Neural crest cell (in vitro differentiated cells): ENCODE measurements at places on chromosomes 4 and X. TPM values are rescaled to one million over a fixed set of nuclear protein-coding genes. Genes with fewer than 3 reads are reported as not detected.
A peak's percentile ranks its signal among the peaks of the same experiment; 100 is the strongest.

DNA sequence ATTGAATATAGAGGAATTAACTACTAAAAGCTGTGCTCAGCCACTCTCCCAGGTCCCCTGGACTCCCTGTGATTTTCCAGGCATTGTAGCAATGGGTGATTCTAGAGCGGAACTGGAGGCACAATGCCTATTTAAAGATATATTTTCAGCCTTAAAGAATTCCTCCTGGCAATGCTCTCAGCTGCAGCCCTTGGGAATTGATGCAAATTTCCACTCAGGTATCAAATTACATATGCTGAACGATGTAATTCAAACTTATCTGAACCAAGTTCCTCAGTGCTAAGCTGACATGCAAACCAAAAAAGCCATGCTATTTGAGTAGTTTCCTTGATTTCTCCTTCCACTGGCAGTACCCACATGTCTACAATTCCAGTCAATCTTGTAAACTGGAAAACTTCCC is 86.3 kb upstream of the GABRA3 start:
- no peaks in the 10 kb centered on the region for H3K27me3 ChIP-seq
- no peak overlapping the region for H3K27ac ChIP-seq
- H3K4me1 ChIP-seq, result no peaks in the 10 kb centered on the region
- DNase-seq, result no peak

DNA sequence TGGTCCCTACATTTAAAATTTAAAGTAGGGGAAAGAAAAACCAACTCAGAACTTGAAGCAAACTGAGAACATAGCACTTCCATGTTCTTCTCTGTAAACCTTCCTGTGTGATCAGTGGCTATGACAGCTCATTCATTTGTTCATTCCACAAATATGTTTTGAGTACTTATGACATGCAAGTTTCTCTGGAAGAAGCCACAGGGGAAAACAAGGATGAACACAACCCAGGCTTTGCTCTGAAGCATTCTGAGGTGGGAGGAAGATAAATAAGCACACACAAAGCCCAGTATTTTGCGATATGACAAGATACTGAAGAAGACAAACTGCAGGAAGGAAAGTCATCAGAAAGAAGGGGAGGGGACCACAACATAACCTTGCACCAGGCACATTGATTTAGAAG is 96.4 kb downstream of the CHIC2 start:
- H3K4me3 ChIP-seq, result no peak overlapping the region
- H3K4me1 ChIP-seq, result peaks cover 20% of the 10 kb centered on the region
- no peaks in the 10 kb centered on the region for H3K36me3 ChIP-seq
- no peak for DNase-seq
- H3K27me3 ChIP-seq, result peaks cover 21% of the 10 kb centered on the region

- no peaks in the 10 kb centered on the region for H3K36me3 ChIP-seq
- no peak for DNase-seq
- no peak overlapping the region for H3K27ac ChIP-seq
- no peaks in the 10 kb centered on the region for H3K27me3 ChIP-seq
Measured at GRCh38 chr4:1038948-1039492, 27.6 kb downstream of the FGFRL1 start.

DNA sequence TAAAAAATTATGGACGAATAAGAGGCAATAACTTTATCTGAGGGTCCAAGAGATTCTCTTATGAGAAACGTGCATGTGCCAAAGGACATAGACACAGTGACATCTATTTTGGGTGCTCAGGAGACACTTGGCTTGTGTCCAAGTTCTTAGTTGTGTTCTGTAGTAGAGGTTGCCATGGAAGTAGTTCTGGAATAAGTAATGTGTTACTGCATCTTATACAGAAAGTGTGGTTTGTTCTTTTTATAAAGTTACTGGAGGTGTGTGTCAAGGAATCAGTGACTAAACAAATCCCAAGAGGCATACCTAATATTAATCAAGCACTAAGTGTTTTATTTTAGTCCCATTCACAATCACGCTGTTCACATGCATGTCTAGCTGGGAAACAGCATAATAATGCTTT is 305.7 kb downstream of the ARHGAP24 start:
- H3K4me3 ChIP-seq, result no peak overlapping the region
- no peaks in the 10 kb centered on the region for H3K36me3 ChIP-seq
- no peaks in the 10 kb centered on the region for H3K4me1 ChIP-seq
- H3K27me3 ChIP-seq, result no peaks in the 10 kb centered on the region

DNA sequence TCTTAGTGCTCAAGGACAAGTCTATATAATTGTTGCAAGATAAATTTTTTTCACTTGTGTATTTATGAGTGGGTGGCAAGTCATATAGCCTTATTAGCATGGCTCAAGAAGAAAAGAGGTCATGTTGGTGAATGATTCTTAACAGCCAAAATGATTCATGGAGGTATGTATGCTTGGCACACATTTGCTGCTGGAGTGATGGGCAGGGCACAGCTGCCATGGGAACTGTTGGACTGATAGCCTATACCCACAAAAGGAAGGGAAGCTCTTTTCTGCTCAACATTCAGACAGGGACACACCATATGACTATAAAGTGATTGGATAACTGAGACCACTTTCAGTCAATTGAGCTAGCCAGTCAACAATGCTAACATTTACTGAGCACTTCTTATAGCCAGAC is 46.8 kb upstream of the PITX2 start:
- no peak overlapping the region for H3K4me3 ChIP-seq
- no peak for DNase-seq
- no peaks in the 10 kb centered on the region for H3K36me3 ChIP-seq
- peaks cover 6% of the 10 kb centered on the region for H3K4me1 ChIP-seq
- no peaks in the 10 kb centered on the region for H3K27me3 ChIP-seq
- no peak overlapping the region for H3K27ac ChIP-seq

DNA sequence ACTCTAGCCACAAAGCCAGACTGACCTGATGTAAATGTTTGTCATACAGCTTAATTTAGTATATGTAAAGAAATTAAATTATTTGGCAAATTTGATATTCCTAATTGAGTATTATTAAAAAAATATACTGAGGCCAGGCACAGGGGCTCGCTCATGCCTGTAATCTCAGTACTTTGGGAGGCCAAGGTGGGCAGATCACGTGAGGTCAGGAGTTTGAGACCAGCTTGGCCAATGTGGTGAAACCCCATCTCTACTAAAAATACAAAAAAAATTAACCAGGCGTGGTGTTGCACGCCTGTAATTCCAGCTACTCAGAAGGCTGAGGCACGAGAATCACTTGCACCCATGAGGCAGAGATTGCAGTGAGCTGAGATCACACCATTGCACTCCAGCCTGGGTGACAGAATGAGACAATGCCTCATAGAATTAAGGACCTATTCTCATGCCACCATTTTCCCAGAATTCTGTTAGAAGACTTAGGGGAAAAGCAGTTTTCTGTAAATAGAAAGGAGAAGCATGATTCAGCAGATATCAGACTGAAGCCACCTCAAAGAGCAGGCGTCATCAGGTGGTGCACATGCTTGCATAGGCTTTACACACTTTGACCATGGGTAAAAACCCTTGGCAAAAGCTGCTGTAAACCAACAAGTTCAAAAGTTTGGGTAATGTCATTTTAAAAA is 6.1 kb downstream of the UBQLN2 start:
- H3K4me1 ChIP-seq, result peaks cover 22% of the 10 kb centered on the region
- H3K27ac ChIP-seq, result no peak overlapping the region
- peaks cover 11% of the 10 kb centered on the region for H3K36me3 ChIP-seq
- H3K27me3 ChIP-seq, result no peaks in the 10 kb centered on the region
- DNase-seq, result no peak

GRCh38 chrX:46577221-46578005 is 3.8 kb downstream of the CHST7 start:
- peaks cover 25% of the 10 kb centered on the region for H3K4me1 ChIP-seq
- peaks cover 33% of the 10 kb centered on the region for H3K27me3 ChIP-seq
- H3K36me3 ChIP-seq, result peaks cover 6% of the 10 kb centered on the region
- H3K4me3 ChIP-seq, result peak overlapping the region; percentile 69

ZXDB gene
- total RNA-seq, result 6.8 and 7.1 TPM in 2 replicates

GLRA2 gene
- total RNA-seq, result 0.73 and 1.3 TPM in 2 replicates

PABPC1L2B gene
- 0.14 TPM in 1 of 2 replicates, not detected in the other for total RNA-seq

GAGE13 gene
- not detected in 2 replicates for total RNA-seq

SSX4B gene
- total RNA-seq, result not detected in 2 replicates
